Daoy (cell line): ENCODE measurements at places on chromosomes 3 and 15. TPM values are rescaled to one million over a fixed set of nuclear protein-coding genes. Genes with fewer than 3 reads are reported as not detected.

RAP2B gene
- 12.2 and 13.8 TPM in 2 replicates for total RNA-seq

GOLGA8R gene
- 0.48 TPM in 1 of 2 replicates, not detected in the other for total RNA-seq

DNA sequence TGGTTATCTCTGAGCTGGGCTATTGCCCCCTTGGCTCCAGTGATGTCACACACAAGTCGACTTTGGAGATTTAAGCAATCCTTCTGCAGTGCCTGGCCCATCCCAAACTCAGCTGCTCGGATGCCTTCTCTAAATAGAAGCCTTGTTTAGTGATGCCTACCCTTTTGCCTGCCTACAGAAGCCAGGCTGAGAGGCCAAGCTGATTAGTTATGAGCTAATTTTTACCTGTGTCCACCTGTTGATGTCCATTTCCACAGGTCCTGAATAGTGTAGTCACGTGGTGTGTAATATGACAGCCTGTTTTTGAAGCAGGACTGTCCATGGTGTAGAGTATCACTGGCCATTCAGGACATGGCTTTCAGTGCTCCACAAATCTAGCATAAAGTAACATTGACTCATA lies 45.5 kb downstream of the SSUH2 start:
- DNase-seq = no peak

DNA sequence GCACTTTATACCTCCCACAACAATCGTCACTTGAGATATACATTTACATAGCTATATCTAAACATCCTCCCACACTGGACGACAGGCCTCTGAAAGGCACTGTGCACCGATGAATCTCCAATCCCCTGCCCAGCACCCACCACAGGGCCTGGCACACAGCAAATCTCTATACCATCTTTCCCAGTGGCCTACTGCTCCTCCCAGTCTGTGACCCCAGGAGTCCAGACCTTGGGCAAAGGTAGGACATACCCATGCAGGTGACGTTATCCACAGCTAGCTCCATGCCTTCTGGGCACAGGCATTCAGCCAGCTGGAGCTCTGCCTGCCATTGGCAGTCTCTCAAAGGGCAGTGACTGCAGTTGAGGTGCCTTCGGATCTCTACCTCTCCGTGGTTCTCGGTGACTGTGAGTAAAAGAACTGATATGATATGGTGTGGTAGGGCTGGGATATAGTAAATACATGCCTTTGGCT lies 5.8 kb downstream of the LTK start:
- DNase-seq = no peak

DNA sequence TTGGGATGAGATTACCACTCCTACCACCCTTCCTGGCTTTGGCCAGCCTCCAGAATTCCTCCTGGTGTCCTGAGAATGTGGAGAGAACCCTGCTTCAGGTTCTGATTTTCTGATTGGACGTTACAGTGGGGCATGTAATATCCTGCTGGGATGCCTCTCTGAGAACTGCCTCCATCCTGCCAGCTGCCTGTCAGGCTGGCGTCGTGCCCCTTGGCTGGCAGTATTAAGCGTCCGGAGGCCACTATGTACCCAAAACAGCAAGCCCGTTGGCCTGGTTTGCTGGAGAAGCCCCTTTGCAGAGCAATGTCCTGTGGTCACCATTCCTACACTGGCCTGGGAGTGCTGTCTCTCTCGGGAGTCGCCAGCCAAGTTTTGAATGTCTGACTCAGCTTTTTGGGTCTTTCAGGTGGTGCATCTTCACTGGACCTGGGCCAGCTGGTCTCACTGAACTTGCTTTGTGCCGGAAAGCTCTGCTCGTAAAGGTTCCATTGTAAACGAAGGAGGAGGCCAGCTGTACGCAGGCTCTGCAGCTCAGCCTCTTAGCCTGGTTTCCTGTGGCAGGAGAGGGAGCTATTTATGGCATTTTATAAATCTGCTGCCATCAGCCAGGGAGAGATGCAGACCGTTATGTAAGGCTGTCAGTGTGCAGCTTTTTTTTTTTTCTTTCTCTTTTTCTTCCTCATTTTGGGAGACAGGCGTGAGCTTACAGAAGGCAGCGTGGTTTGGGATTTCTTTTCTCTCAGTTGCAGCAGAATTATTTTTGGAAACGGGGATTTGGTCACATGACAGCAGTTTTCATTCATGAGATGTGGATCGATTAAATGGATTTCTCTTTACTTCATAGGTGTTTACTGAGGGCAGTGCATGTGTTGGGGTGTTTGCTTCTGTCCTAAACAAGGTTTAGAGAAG lies 19.0 kb upstream of the TRAK1 start:
- DNase-seq = peak; percentile 58

GRCh38 chr3:183369627-183370026 lies 58.8 kb downstream of the MCF2L2 start:
- DNase-seq = no peak

DNA sequence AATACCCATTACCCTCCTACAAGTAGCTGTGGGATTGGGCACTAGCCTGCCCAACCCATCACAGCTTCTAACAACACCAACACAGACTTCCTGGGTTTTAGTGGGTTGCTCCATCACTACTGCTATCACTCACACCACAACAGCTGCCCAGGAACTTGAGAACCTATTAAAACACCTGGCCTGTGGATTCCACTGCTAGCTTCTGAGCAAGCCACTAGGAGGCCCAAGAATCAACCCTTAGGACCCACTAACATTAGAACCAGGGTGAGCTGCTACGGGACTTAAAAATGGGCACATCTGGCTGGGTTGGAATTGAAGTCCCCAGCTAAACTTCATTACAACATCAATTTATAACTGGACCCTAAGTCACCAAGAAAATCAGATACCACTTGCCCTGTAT lies 113.2 kb upstream of the TP63 start:
- DNase-seq = no peak

GRCh38 chr15:82314769-82315518 lies 34.3 kb downstream of the GOLGA6L10 start:
- no peak for DNase-seq

DNA sequence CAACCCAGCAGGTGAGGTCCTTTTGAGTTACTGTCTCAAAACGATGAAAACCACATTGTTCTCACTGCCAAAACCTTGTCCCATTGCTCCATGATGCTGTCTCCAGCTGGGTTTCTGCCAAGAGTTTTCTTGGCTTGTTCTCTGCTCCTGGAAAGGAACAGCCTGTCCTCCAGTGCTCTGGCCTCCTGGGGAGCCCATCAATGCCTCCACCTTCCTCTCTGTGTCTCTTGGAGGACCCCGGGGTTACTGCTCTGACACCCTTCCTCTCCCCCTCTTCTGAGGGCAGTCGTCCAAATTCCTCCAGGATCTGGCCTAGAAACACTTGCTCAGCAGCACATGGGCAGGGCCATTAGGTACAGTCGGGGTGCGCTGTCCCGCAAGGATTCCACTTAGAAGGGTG lies 63.9 kb upstream of the RGMA start:
- DNase-seq = no peak

GRCh38 chr15:59364248-59364647 lies 8.4 kb downstream of the MYO1E start:
- no peak for DNase-seq
